ENCODE measurements at places on chromosomes 5 and 9.

GRCh38 chr5:133373121-133373870 lies 239.0 kb downstream of the FSTL4 start:
- DNase-seq: peak; percentile 6

DNA sequence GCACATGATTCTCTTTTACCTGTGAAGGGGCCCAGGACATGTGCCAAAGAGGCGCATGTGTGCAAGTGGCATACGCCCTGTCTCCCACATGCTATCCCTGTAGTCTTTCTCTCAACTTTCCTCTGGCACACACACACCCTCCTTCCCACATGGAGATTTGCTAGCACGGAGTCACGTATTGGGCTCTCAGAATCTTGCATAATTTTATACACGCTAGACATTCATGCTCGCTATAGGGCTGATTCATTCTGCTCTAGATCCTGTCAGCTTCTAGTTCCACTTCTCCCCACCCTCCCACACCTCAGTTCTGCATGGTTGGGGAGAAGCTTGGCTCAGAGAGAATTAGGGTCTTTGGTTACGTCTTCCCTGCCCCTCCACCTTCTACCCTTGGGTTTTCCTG lies 72.8 kb downstream of the CD180 start:
- no peak for DNase-seq

- DNase-seq: no peak
Measured at GRCh38 chr9:96430377-96430776, 12.2 kb upstream of the ZNF367 start.

DNA sequence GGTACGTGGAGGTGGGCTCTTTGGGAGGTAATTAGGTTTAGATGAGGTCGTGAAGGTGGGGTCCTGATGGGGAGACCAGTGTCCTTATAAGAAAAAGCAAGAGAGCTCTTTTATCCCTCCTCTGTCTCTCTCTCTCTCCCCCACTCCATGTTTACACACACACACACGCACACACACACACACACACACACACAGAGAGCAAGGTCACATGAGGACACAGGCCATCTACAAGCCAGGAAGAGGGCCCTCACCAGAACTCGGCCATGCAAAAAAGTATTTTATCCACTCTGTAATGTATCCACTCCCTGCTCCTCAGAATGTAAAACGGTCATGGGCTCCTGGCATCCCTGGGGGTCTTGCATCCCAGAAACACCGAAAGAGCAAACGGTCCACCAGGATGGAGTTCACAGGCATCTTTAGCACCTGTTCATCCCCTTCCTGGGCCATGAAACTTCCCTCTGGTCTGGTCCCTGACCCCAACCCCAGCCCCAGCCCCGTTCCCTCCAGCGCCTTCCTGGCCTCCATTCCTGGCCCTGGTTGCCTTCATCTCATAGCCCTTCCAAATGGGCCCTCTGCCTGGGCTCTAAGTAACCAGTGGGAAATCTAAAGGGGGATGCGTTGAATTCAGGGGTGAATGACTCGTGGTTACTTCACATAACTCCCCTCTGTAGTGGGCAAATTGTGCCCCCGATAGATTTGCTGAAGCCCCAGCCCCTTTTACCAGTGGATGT lies 88.8 kb downstream of the NSUN2 start:
- no peak for DNase-seq

DNA sequence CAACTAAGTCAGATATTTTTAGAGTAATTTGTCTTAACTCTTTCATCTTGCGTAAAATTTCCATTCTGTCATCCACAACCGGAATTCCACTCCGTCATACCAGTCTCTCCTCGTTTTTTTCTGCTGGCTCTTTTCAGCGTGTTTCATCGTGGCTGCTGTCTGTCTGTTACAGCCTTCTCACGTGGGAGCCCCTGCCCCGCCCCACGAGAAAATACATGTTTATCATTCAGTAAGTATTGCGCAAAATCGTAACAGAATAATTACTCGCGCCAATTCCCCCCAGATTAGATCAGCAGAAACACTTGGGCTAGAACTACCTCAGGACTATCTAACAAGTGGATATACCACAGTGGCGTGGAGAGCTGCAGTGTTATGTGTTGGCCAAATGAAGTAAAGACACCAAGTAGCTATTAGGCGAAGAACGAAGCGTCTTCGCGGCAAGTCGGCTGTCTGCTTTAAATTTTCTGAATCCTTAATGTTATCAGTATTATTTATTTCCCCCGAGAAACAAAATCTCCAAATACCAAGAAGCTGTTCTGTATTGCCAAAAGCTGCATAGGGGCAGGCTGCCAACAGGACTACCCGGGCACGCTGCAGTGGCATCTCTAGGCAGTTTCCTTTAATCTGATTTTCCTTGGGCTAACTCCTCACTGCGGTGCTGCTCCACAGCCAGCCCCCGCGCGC lies 566 bp upstream of the FOCAD start:
- peak; percentile 52 for DNase-seq

- no peak for DNase-seq
Measured at GRCh38 chr9:124794902-124795491, 18.1 kb downstream of the OLFML2A start.

GRCh38 chr9:91820949-91821880 lies 128.8 kb downstream of the ROR2 start:
- no peak for DNase-seq

DNA sequence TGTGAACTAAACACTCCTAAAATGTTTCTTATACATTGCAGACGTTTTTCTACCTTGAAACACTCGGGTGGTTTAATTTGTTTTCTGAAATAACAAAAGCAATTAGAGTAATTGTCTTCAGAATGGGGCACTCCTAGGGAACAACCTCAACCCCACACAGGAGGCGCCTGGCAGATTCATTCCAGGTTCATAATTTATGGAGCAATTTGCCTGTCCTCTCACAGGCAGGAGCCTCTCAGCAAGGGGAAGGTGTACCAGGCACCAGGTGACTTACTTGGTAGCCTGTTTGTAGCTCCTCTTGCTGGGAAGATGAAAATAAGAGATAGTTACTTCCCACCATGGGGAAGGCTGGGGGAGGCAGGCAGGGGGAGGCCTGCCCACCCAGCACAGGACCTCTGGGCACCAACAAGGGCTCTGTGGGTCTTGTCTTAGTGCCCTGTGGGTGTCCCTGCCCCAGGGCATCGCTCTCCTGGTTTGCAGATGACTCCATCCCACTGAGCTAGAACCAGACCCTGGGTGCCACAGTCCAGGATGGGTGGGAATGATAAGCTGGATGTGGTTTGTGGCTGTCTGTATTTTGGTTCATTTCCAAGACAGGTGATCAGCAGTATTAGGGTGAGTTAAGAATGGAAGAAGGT lies 144.4 kb downstream of the FSTL4 start:
- no peak for DNase-seq

DNA sequence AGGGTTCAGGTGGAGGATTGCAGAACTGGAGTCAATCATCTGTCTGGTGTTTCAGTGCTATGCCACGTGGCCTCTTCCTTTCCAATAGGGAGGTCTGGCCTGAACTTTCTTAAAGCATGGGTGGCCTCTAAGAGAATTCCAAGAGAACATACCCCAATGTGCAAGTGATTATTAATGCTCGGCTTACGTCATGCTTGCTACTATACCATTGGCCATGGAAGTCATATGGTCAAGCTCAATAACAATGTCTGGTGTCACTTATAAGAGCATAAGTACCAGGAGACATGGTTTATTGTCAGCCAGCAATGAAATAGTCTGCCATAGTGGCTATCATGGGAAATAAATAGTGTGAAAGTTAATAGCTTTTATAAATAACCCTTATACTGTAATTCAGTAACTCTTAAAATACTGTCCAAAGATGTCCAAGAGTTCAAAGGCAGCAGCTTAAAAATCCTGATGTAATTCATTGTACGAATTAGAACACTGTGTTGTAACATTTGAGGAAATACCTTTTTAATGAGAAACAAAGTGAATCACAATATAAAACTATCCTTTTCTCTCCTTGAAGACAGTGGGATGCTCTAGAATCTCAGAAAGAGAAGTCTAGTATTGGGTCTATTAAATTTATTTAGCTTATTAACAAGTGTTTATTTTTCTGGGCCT lies 355.4 kb upstream of the PRR16 start:
- no peak for DNase-seq

GRCh38 chr5:28737682-28738081 lies 1699.3 kb upstream of the CDH9 start:
- no peak for DNase-seq

DNA sequence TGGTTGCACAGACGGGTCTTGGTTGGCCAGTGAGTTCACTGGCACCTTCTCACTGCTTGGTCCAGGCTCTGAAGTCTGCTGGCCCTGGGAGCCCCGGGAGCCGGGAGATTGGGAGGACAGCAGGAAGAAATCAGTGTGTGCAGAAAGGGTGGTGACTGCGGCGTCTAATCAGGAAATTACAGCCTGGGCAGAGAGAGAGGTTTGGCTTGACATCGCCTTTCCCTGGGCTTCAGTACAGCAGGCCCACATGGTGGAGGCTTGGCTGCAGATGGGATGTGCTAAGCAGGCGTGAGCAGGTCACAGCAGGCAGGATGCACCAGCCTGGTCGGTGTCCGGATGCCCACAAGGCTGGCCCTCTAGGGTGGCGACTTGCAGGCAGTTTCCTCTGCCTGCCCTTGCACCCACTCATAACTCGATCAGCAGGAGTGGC lies 17.2 kb downstream of the PITX1 start:
- no peak for DNase-seq

GRCh38 chr9:99720455-99721050 lies 101.1 kb upstream of the NR4A3 start:
- no peak for DNase-seq

DNA sequence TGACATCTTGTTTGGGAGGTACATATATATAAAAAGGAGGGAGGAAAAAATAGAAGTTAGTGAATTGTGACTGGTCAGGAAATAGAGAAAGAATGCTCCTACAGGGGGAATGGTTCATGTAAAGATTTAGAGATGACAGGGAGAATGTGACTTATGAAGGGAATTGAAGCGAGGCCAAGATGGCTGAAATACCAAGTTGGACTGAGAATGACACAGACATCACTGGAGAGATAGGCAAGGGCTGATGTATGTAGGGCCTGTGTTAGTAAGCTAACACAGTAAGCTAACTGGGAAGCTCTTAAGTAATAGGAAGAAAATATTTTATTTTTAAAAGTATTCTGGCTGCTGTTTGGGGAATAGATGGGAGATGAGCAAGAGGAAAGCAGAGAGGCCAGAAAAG lies 286.3 kb downstream of the NNT start:
- no peak for DNase-seq

DNA sequence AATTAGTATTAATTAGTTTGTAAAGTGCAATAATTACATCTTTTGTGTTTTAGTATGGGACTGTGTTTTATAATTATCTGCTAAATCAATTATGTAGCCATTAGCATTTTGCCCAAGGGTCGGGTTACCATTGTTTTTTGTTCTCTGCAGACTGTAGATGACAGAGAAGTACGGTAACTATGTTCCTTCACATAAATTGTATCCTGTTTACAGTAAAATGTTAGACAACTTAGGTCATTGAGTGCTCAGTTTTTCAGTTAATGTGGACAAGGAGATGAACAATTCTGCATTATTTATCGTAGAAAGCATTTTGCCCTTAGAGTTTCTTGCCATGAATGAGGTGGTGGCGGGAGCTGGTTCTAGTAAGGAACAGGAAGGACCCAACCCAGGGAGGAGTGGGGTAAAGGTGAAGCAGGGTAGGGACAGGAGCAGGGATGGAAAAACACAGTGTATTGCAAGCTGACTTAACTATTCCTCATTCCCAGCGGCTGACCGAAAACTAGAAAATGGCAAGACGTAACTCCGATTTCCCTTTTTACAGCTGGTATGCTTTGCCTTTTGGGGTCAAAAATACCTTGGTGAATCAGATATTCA lies 243.7 kb upstream of the SLC24A2 start:
- DNase-seq: no peak

DNA sequence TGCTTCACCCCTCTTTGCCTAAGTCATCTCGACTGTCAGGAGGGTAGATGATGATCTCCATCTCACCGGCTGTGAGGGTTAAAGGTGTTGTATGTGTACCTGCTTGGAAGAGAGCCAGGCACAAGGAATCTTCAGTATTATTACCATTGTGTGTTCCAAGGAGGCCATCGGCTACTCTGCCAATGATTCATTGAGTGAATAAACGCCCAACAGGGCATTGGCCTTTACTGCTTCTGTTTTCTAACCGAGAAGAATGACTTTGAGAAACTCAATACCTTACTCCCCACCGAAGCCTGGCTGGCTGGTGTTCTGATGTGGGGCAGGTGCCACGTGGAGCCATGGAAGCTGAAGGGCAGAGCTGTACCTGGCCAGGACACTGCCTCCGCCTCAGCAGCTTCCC lies 228.8 kb downstream of the SNX18 start:
- no peak for DNase-seq

GRCh38 chr9:78781681-78782080 lies 484.8 kb downstream of the PSAT1 start:
- no peak for DNase-seq

- DNase-seq: no peak
Measured at GRCh38 chr5:646396-647201, 34.5 kb downstream of the CEP72 start.

DNA sequence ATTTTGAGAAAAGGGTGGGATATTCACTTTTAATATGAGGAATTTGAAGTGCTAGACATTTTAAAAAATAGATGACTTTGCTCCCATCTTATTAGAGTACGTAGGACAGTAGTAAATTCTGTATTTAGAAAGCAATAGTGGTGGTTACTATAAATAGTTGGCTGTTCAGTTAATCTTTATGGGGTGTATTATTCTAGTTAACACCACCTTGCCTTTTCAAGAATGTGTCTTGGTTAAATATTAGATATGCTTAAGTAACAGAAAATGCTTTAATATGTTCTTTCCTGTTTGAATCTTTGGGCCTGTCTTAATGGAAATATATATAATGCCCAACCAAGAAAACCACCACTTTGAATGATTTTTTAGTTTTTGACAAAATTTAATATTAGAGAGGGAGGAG lies 608.7 kb upstream of the FAM174A start:
- DNase-seq: no peak

- DNase-seq: no peak
Measured at GRCh38 chr5:167965710-167966109, 325.7 kb upstream of the WWC1 start.

DNA sequence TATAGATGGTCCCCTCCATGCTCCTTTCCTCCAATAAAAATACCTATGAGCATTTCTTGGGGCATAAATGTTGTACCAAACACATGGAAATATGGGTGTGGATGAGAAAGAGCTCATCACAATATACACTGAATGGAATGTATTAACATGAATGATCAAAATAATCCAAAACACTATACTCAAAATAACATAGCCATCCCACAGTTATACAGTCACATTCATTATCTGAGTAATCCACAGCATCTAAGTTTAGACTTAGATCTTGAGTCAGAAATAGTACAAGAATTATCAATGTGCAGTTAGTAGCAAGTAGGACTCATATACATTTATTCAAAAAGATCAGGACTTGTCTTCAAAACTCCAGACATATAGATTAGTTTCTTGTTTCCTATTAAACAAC lies 175.2 kb upstream of the NREP start:
- no peak for DNase-seq

DNA sequence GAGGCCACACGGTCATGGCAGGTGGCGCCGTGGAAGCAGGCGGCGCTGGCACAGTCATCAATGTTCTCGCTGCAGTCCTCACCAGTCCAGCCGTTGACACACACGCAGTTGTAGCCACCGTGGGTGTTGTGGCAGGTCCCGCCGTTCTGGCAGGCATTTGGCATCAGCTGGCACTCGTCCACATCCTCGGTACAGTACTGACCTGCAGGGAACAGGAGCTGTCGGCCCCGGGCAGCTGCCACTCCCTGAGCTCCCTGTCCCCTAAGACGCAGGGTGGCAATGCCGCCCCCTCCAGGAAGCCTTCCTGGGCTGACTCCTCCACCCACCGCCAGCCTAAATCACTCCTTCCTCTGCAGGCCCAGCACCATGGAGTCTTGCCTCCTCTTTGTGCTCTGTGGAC lies 27.2 kb downstream of the NOTCH1 start:
- DNase-seq: no peak

GRCh38 chr9:122217640-122218039 lies 11.1 kb downstream of the LHX6 start:
- no peak for DNase-seq
